AML-193 (cell line): ENCODE measurements at places on chromosomes 6 and 20.

DNA sequence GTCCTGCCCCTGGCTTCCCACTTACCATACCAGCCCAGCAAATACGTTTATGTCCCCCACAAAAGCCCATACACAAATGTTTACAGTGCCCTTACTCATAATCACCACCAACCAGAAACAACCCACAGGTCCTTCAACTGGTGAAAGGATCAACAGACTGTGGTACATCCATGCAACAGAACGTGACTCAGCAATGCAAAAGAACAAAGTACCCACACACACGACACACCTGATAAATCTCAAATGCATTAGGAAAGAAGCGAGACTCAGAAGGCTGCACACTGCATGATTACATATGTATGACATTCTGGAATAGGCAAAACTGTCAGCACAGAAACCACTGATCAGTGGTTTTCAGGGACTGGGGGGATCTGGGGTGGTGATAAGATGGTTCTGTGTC, 20.5 kb downstream of the NCR2 start:
- DNase-seq: no peak

DNA sequence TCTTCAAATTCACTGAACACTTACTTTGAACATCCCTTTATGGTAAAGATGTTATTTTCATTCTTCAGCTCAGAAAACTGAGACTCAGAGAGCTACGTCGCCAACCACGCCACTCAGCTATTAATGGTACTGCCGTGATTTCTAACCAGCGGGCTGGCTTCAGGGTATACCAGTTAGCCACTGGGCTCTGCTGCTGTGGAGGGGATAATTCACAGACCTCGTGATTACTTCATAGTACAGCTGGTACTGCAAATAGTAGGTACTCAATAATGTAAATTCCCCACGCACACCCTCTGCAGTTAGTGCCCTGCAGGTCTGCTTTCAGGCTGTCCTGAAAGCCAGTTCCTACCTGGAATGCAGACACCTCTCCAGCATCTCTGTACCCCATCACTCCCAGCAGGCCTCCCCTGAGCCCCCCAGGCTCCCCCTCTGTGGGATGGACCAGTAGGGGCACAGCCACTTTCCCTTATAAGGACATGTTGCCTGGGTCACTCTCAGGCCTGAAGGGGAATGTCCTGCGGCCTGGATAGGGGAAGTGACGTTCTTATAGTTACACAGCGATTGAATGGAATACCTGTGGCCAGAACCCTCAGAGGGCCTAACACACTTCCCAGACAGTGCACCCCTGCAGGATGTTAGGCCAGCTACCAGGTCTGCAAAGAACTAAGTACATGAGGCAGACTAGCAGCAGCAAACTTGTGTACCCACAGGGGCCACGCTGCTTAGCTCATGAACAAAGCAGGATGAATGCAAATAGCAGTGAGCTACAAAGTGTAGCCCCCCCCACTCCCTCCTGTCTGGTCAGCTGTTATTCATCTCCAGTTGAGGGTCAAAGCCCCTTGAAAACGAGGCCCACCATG, 1.3 kb upstream of the OCSTAMP start:
- no peak for DNase-seq

DNA sequence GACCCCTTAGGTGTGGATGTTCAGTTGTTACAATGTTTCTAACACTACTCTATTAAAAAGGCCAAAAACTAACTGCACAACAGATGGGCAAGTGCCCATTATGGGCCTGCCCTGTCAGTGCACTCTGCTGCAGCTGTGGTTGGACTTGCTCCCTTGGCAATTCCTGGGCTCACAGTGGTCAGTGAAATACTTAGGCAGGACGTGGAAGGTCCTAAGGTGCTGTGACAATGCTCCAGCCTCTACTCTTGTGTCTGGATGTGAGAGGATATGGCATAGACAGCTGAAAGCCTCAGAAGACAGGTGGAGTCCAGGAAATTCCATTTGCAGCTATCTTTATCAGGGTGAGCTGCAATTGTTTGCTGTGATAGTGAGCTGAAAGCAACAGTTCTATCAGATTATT, 136.5 kb upstream of the OLIG3 start:
- DNase-seq: no peak

DNA sequence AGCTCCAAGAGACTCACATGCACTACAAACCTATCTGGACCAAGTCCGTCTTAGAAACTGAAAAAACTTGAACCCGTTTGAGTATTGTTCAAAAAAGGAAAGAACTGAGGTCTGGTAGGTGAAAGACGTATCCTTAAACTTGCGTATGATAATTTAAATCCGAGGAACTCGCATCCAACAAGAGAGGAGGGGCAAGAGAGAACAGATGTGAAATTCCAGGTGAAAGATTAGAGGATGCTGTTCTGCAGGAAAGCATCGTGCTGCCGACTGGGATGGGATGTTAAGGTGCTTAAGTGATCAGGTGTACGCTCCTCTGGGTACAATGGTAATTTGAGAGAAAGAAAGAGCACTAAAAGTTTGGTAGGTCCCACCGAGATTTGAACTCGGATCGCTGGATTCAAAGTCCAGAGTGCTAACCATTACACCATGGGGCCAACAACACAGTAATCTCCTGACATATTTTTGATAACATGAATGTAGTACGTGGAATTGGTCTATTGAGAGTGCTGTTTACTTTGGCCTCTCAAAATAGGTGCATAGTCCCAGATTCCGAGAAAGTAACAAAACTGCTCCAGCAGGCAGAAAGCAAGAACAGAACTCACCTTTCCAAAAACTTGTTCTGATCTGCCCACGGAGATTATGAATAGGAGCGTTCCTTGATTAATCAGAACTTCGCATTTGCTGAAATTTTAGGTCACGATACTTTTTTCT, 53.5 kb upstream of the BTN3A2 start:
- DNase-seq: peak; percentile 28

GRCh38 chr6:83536034-83536646, 23.8 kb downstream of the PRSS35 start:
- DNase-seq: peak; percentile 65

DNA sequence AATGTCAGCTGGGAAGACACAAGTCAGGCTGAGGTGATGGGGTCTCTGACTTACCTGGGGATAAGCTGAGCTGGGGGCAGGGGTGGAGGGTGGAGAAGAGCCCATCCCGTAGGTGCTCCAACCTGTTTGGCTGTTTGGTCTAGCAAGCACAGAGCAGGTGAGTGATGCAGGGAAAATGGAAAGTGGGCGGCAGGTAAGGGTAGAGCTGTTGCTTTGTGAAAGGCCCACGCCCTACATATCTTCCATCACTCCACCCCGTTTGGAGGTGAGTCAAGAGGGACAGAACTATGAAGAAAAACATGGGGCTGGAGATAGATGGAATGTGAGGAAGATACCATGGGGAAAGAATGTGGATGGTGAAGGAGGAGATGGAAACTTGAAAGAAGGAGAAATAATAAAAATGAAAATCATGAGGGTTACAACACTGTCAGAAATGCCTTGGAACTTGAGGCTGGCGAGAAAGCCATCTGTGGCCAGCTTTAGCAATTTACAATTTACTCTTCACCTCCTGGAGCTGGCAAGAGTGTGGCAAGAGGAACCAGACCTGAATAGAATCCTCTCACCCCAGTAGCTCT, 1.3 kb downstream of the LY6G6C start:
- no peak for DNase-seq

GRCh38 chr6:139497345-139497961, 123.0 kb upstream of the CITED2 start:
- no peak for DNase-seq

DNA sequence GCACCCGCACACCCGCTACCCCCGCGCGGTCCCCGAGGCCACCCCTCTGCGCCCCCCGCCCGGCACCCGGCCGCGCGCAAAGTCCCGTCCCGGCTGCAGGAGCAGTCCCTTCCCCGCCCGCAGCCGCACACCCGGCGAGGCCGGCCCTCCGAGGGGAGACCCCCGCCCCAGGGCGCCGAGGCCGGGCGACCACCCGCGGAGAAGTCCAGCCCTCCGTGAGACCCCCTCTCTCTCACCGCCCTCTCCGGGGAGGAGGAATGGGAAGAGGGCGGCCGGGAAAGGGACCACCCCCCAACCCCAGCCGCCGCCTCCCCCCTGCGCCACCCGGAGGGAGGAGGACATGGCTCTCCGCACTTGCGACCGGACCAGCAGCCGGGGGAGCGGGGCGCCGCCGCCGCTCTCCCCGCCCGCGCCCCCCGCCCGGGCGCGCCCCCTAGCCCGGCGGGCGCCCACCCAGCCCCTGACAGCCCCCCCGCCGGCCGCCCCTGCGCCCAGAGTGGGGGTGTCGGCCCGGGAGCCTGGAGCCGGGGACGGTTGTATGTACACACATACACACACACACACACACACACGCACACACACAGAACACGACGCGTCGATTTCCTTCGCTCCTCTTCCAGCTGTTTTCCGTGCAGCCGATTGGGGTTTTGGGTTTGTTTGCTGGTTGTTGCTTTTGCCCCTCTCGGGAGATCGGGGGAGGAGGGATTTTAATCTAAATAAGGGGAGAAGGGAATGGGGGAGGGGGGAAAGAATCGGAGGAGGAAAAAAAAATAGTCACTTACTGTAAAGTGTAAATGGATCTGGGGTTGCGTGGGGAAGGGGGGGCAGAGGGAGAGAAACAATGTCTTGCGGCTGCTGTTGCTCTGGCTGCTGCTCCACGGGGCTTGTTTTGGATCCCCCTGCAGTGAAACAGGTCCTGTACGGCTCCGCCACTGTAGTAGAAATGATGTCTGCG, at the start of gene ATXN1:
TSS of gene ATXN1 (minus strand) at position 945 of the 955 bp plus-strand sequence.
- no peak for DNase-seq

DNA sequence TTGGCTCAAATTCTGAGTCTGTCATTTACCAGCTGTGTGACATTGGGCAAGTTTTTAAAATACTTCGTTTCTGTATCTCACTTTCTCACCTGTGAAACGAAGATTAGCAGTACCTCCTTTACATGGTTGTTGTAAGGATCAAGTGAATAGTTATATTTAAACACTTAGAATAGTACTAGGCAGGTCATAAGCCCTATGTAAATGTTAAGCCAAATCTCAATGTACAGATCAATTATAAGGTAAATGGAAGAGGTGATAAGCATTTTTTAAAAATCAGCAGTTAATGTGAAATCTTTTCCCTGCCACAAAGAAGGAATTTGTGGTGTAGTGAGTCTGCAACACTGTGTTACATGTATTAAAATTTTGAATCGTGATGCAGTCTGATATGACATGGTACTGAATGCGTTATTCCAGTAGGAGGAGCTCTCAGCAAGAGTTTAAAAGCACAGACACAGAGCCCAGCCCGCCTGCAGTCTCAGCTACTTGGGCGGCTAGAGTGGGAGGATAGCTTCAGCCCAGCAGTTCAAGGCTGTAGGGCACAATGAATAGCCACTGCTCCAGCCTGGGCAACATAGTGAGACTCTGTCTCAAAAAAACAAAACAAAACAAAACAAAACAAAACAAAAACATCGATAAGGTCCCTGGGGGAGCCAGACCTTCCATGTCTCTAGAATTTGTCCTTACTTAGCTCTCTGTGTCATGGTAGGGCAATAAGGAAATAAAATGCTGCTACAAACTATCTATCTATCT, 46.0 kb downstream of the GTF2H5 start:
- peak; percentile 79 for DNase-seq

DNA sequence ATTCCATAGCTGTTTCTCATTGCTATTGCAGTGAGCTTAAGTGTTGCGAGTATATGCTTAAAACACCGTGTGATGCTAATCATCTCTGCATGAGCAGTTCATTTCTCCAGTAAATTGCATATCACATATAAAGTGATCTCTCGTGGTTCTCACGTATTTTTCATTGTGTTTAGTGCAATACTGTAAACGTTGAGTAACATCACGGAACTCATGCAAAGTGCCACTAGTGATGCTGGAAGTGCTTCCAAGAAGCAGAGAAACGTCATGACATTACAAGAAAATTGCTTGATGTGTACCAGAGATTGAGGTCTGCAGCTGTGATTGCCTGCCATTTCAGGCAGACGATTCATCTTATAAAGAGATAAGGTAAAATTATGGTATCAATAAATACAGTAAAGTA, 830.4 kb downstream of the GRIK2 start:
- no peak for DNase-seq

GRCh38 chr6:138529478-138529877, 30.2 kb upstream of the NHSL1 start:
- DNase-seq: no peak

- DNase-seq: no peak
Observed at GRCh38 chr6:107976155-107976783, 18.3 kb upstream of the SEC63 start.

- no peak for DNase-seq
Observed at GRCh38 chr20:4153251-4153650, 137.9 kb upstream of the RNF24 start.

DNA sequence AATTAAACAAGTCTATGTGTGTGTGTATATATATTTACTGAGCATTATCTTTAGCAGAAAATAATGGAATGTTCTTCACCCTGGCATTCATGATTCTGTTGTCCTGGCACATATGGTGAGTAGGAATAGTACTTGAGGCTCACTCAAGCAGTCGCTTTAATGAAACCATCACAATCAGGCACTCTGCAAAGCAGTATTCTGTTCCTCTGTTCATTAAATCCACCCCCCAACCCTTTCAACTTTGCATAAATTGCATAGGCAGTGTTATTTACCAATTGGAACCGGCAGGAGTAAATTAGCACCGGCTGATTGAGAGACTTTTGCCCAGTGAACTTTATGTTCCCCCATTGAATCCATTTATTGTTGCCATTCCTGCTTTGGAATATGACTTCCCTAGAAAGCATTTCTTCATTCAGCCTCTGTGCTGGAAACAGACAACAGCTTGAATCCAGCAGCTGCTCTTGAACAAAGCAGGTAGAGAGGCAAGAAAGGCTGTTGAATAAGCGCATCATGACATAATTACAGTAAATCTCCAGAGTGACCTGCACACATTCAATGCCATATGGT, 268.0 kb upstream of the RNF217 start:
- no peak for DNase-seq

- no peak for DNase-seq
Observed at GRCh38 chr6:2497922-2498623, 252.6 kb downstream of the MYLK4 start.

DNA sequence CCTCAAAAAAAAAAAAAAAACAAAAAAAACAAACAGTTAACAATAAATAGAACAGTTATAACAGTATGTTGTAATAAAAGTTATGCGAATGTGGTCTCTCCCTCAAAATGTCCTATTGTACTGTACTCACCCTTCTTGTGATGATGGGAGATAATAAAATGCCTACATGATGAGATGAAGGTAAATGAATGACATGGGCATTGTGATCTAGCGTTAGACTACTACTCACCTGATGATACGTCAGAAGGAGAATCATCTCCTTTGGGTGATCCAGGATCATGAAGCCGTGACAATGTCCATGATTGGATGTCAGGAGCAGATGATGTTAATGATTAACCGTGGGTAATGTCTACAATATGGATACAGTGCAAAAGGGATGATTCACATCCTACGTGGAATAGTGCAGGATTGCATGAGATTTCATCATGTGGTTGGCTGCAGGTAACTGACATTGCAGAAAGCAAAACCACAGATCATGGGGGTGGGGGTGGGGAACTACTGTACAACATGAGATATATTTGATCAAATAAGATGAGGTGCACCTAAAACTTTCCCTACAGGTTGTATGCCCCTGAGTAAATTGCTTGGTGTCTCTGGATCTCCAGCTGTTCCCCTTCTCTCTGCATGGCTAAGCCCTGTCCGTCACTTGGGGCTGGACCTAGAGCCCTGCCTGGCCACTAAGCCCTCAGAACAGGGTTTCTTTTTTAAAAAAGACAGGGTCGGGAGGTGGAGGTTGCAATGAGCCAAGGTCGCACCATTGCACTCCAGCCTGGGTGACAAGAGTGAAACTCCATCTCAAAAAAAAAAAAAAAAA, 6.2 kb upstream of the RBCK1 start:
- DNase-seq: no peak

- no peak for DNase-seq
Observed at GRCh38 chr6:63663956-63664281, 28.3 kb downstream of the PHF3 start.
